ENCODE measurements at places on chromosomes 7 and 10. TPM values are rescaled to one million over a fixed set of nuclear protein-coding genes. Genes with fewer than 3 reads are reported as not detected.

DNA sequence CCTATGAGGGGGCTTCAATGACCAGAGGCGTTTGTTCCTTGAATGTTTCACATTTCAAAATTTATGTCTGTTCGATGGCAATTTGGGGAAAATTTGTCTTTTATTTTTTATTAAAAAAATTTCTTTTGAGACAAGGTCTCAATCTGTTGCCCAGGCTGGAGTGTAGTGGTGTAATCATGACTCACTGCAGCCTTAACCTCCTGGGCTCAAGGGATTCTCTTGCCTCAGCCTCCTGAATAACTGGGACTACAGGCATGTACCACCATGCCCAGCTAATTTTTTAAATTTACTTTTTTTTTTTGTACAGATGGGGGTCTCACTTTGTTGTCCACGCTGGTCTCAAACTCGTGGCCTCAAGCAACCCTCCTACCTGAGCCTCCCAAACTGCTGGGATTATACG, 39.7 kb downstream of the OTUD1 start:
- DNase-seq: no peak

DNA sequence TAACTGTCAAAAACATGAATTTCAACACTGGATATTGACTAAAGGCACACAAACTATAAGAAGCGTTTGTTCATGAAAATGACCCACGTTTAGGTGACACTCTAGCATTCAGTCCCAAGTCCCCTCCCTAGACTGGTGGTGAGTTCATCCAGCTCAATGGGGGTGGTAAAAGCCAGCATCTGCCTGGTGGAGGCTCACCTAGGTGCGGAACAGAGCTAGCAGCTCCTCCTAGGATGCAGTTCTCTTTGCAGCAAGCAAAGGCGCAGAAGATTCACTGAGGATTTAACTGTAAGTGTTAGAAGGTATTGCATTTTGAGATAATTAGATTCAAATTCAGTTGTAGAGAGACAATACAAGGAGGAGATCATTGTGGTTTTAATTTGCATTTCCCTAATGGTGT, 87.6 kb downstream of the VSTM2A start:
- no peak for DNase-seq

BTBD16 gene
- 51.2 TPM for total RNA-seq

- DNase-seq: no peak
Measured at GRCh38 chr10:69939481-69939880, 113.2 kb upstream of the MACROH2A2 start.

GRCh38 chr10:83397806-83398205, 741.5 kb upstream of the GHITM start:
- no peak for DNase-seq

AOAH gene
- 12.3 TPM for total RNA-seq

SFRP5 gene
- 0.81 TPM for total RNA-seq

PLAC9 gene
- total RNA-seq: 44.2 TPM

DNA sequence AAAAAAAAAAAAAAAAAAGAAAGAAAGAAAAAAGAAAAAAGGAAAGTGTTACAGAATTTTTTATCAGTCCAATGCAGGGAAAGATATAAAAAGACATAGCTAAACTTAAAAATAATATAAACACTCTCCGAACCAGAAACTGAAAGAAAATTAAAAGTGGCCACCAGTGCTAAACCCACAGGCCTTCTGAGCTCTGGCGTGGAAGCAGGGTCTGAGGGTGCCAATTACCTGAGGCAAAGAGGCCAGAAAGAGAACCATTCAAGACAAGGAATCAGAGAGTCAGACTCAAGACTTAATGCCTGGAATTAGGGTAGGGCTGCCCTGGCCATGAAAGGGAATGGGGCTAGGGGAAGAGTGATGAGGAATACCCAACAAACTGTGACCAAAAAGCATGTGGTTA, 36.9 kb upstream of the STARD3NL start:
- DNase-seq: no peak

DNA sequence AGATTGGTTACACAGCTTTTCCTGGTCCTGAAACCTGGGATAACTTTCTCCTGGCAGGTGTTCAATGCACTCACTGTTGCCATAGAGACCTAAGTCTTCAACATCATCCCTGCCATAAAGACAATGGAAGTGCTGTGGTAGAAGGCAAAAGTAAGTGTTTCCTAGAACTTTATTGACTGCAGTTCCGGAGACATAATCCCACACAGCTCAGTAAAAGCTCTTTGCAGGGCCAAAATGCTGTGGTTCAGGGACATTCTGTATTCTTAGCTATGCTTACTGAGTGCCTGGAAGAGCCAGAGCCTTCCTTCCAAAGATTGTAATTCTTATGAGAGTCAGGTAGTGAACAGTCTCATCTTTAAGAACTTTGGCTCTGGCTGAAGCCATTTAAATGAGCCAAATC, 5.3 kb downstream of the WIPF3 start:
- no peak for DNase-seq

DNA sequence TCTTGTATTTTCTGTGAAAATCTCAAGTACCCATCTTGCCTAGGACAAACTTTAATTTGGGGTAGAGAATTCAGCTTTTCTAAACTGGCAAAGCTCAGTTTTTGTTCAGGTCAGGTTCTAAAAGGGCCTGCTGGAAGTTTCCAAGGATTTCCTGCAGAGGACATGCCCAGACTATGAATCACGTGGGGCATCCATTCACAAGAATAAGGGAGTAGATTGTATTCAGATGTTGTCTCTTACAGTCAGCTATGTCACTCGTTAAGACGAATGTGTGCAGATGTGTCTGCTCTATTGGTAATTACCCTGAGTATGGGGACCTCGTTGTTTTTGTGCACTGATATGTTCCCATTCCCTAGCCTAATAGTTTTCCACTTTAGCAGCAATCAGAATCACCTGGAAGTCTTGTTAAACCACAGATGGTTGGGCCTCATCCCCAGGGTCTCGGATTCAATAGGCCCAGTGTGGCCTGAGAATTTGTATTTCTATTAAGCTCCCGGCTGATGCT, 81.0 kb upstream of the ITPRID1 start:
- DNase-seq: no peak

- DNase-seq: no peak
Measured at GRCh38 chr10:102647443-102648268, 3.4 kb downstream of the TRIM8 start.

TSPAN15 gene
- total RNA-seq: 156 TPM

CD36 gene
- 25.7 TPM for total RNA-seq

DNA sequence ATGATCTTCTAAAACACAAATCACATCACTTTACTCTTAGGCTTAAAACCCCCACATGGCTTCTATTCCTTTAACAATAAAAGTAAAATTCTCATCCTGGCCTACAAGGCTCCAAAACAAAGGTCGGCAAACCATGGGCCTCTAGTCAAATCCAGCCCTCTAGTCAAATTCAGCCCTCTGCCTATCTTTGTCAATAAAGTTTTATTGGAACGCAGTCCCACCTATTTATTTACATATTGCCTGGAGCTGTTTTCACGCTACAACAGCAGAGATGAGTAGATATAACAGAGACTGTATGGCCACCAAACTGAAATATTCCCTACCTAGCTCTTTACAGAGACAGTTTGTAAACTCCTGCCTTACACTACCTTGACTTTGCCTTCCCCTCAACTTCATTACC, 178.8 kb downstream of the PTPN20 start:
- no peak for DNase-seq

ADAM12 gene
- total RNA-seq: 12.3 TPM

LLCFC1 gene
- not detected for total RNA-seq

DNA sequence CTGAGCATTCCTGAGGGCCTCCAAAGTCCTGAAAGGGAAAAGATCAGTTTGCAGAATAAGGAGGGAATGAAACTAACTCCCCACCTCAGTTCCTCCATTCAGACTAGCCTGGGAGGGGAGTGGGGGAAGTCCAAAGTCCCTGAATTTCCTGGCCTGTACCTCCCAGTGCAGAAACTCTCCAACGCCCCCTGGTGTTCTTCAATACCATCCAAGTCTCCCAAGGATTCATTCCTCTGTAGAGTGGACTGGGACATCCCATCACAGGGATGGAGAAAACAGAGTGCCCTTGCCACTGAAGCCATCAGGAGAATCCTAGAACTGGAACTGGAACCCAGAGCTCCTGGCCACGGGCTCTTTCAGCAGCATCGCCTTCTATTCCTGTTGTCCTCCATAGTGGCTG, 1.6 kb upstream of the COL13A1 start:
- no peak for DNase-seq

DNA sequence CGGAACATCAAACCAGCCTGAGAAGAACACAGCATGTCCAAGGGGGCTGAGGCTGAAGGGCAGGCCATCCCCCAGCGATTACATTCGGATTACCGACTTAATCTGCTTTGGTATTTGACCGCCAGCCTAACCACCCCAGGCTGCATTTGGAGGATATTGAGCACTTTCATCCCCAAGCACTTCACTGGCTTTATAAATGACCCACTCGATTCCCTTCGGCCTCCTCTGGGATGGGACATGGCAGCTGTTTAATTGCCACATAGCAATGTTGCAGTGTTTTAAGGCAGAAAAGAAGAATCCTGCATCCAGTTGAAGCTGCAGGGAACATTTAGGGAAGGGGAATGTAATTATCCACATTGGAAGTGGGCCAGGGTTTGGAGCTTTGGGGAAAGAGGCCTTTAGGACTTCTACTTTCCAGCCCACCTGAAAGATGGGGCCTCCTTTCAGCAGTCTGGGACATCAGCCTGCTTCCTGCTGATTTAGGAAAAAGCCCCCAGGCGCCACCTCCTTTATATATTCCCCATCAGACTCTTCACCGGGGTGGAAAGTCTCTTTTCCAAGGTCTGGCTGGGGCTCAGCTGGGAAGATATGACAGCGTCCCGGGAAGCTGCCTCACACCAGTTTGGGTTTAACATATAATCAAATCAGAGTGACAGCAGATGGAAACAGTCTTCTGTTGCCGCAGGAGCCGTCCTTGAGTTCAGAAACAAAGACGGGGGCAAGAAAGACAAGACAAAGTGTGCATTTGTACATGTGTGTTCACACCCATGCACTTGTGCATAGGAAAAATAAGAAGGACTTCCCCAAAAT, 9.2 kb downstream of the DPCD start:
- DNase-seq: no peak

SYNPO2L gene
- 0.29 TPM for total RNA-seq

DNA sequence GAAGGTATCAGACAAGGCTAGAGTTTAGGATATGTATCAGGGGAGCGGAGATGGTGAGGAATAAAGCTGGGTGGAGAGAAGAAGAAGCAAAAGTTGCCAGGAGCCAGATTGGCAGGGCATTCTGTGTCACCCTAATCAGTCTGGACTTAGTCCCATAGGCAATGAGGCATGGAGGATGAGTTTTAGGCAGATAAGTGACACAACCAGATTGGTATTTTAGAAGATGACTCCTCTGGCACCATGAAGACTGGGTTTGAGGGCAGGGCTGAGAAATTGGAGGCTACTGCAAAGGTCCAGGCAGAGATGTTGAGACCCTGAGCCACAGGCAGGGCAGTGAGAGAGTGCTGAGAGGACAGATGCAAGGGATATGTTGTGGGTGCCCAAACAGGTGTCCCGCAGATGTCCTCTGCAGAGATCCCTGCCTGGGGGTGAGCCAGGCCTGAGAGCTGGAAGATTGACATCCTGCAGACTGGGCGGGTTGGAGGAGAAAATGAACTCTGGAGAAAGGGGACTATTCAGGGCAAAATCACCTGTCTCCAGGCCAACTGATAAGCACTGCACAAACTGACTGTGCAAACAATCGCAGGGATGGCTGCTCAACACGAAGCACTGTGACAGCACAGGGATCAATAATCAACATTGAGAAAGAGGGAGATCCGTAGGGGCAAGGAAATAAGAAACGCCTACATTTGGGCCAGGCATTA, 11.9 kb upstream of the HABP2 start:
- no peak for DNase-seq

DNA sequence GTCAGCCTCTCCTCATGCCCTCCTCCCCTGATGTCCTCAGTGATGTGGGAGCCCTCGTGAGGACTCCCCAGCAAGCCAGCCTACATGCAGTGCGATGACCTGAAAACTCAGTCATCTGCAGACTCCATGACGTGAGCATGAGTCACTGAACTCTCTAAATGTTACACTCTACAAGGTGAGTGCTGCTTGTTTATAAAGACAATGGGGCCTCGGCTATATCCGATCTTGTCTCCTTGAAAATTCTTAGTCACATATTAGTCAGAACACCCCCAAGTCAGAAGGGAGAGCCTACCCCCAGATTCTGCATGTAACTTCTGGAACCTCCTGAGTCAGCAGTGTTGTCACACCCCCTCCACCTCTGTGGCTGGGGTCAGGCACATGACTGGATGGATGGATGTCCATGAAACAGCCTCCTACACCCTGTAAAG, 673.8 kb downstream of the INHBA start:
- DNase-seq: no peak

DNA sequence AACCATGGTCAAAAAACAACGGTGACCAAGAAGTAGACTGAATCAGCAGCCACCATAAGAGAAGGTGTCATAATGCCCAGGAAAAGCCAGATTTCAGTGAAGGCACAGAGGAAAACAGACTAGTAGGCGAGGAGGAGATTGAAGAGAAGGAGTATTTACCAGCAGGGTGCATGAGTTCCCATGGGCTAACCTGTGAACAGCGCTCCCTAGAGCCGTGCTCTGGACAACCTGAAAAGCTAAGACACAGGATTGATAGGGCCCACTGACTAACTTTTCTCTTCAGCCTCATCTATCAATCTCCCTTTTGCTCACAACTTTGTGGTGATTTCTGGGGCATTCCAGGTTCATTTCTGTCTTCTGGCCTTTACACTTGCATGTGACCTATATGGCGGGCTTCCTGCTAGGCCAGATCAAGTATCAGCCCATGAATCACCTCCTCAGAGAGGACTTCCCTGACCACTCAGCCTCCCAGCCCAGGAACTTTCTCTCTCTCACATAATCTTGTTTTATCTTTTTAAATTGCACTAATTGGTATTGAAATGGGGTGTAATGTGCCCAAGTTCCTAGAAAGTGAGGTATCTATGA, 12.8 kb downstream of the ANKRD22 start:
- no peak for DNase-seq

OTUD1 gene
- total RNA-seq: 10.6 TPM

- DNase-seq: no peak
Measured at GRCh38 chr7:139046143-139046542, 10.3 kb upstream of the ZC3HAV1L start.

DNA sequence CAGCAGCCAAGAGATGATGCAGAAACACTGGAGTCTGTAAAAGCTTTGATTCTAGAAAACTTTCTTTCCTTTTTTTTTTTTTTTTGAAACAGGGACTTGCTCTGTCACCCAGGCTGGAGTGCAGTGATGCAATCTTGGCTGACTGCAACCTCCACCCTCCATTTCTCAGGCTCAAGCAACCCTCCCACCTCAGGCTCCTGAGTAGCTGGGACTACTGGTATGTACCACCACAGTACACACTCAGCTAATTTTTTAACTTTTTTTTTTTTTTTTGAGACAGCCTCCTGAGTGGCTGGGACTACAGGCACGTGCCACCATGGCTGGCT, 17.0 kb upstream of the BAG3 start:
- DNase-seq: peak; percentile 59

GRCh38 chr7:129282865-129283264, 58.0 kb downstream of the AHCYL2 start:
- DNase-seq: no peak

- DNase-seq: peak; percentile 23
Measured at GRCh38 chr10:131810036-131810804, 90.6 kb upstream of the PPP2R2D start.

PHYHIPL gene
- 2.4 TPM for total RNA-seq
